Activated naive CD4-positive, alpha-beta T cell treated with anti-CD3 and anti-CD28 coated beads, Interleukin-2, amount 10 ng/mL, durations not matched to agents 7 days and 5 days (primary cell): ENCODE measurements at places on chromosomes 13 and 19.

- no peak overlapping the region for H3K27ac ChIP-seq
- no peak overlapping the region for H3K4me3 ChIP-seq
- peak; percentile 17 for DNase-seq
Observed at GRCh38 chr19:46388311-46389095, 24.9 kb downstream of the CCDC8 start.

DNA sequence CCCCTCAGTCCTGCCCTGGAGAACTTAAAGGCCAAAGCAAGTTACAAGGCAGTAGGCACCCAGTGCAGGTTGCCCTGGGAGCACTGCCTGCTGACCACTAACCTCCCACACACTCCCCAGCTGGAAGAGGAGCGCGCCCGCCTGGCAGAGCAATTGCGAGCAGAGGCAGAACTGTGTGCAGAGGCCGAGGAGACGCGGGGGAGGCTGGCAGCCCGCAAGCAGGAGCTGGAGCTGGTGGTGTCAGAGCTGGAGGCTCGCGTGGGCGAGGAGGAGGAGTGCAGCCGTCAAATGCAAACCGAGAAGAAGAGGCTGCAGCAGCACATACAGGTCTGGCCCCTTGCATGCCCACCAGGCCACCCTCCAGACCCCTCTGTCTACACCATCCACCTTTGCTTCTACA, 61.1 kb downstream of the KCNC3 start:
- no peaks in the 10 kb centered on the region for H3K36me3 ChIP-seq
- DNase-seq = no peak
- H3K27me3 ChIP-seq = peaks cover 23% of the 10 kb centered on the region
- H3K27ac ChIP-seq = no peak overlapping the region
- no peaks in the 10 kb centered on the region for H3K4me1 ChIP-seq

DNA sequence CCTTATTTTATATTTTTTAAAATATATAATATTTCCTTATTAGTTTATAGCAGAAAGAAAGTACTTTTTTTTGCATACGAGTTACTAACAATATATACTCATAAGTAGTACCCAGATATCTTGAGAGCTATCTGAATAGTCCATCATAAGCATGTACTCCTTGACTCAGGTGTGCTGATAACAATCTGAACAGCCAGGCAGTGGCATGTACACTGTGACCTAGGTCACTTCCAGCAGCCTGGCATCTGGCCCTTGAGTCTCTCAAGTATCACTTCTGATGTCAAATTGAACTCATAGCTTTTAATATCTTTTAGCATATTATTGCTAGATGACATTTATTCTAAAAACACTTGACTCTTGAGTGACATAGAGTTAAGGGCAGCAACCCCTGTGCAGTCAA, 1576.7 kb downstream of the SLITRK1 start:
- no peaks in the 10 kb centered on the region for H3K27me3 ChIP-seq
- H3K4me1 ChIP-seq = no peaks in the 10 kb centered on the region
- H3K4me3 ChIP-seq = no peak overlapping the region
- DNase-seq = no peak

DNA sequence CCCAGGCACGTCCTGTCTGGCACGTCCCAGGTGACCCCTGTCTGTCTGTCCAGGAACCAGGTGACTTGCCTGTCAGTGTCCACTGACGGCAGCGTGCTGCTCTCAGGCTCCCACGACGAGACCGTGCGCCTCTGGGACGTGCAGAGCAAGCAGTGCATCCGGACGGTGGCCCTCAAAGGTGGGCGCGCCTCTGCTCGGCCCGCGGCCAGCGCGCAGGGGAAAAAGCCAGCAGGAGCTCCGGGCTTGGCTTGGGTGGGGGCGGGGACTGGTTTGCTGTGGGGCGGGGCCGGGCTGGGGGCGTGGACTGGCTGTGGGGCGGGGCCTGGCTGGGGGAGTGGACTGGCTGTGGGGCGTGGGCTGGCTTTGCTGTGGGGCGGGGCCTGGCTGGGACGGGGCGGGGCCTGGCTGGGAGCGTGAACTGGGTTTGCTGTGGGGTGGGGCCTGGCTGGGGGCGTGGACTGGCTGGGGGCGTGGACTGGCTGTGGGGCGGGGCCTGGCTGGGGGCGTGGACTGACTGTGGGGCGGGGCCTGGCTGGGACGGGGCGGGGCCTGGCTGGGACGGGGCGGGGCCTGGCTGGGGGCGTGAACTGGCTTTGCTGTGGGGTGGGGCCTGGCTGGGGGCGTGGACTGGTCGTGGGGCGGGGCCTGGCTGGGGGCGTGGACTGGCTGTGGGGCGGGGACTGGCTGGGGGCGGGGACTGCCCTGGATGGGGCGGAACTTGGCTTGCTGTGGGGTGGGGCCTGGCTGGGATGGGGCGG, 7.2 kb downstream of the WDR18 start:
- H3K4me1 ChIP-seq = peaks cover 7% of the 10 kb centered on the region
- DNase-seq = peak; percentile 63
- no peak overlapping the region for H3K4me3 ChIP-seq
- H3K27ac ChIP-seq = no peak overlapping the region
- H3K27me3 ChIP-seq = peaks cover 9% of the 10 kb centered on the region

DNA sequence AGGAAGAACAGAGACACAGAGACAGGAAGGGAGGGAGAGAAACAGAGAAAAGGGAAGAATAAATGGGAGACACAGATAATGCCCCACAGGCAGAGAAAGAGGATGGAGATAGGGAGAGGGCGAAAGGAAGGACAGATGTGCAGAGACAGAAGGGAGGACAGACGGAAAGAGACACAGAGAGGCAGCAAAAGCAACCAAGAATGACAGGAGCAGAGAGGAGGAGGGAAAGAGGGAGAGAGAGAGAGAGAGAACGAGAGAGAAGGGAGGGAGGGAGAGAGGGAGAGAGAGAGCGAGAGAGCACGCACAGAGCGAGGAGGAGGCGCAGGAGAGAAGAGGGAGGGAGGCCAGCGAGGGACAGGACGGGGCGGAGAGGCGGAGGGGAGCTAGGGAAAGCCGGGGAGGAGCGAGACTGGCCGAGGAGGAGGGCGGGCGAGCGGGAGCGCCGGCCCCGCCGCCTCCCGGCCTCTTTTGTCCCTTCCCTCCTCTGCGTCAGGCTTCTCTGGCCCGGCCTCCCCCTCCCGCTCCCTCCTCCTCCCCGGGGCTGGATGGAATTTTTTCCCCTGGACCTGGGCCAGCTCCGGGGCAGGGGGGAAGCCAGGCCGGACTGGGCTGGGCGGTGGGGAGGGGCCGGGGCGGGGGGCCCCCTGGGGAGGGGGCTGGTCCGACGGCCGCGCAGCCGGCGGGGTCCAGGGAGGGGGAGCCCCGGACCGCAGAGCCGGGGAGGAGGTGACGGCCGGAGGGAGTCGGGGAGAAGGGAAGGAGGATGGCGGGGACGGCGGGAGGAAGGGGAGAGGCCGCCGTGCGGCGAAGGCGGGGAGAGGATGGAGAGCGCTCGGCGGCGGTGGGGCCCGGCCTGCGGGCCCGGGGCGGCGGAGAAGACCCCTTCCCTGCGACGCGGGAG, 4.2 kb upstream of the SPACA6 start:
- H3K4me1 ChIP-seq = peaks cover 15% of the 10 kb centered on the region
- peak overlapping the region; percentile 56 for H3K4me3 ChIP-seq
- H3K27me3 ChIP-seq = peaks cover 38% of the 10 kb centered on the region
- peak; percentile 25 for DNase-seq

DNA sequence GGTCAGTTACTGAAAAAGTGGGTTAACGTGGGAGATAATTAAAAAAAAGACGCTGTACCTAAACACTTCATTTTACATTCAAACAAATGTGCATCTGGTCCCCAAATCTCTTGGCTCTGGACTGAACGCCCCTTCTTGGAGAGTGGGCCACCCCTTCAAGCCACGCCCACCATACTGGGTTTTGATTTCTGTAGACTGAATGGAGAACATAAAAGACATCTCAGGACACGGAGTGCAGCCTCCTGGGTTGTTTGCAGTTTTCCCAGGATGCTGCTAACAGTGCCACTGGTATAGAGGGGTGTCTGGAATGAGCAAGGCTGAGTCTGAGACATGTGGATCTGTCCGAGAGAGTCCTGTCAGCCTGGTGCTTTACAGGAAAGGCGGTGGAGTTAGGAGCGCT, 10.6 kb downstream of the TFDP1 start:
- DNase-seq = no peak
- no peaks in the 10 kb centered on the region for H3K27me3 ChIP-seq
- H3K36me3 ChIP-seq = peaks cover 67% of the 10 kb centered on the region
- no peak overlapping the region for H3K27ac ChIP-seq
- H3K4me1 ChIP-seq = peaks cover 6% of the 10 kb centered on the region

GRCh38 chr13:21516805-21517204, 57.7 kb upstream of the ZDHHC20 start:
- H3K4me3 ChIP-seq = no peak overlapping the region
- peaks cover 19% of the 10 kb centered on the region for H3K36me3 ChIP-seq
- no peaks in the 10 kb centered on the region for H3K27me3 ChIP-seq
- no peak for DNase-seq
- H3K27ac ChIP-seq = no peak overlapping the region

GRCh38 chr13:91126806-91127205, 220.7 kb upstream of the MIR17HG start:
- no peaks in the 10 kb centered on the region for H3K27me3 ChIP-seq
- no peak overlapping the region for H3K4me3 ChIP-seq
- no peak overlapping the region for H3K27ac ChIP-seq
- no peaks in the 10 kb centered on the region for H3K36me3 ChIP-seq

DNA sequence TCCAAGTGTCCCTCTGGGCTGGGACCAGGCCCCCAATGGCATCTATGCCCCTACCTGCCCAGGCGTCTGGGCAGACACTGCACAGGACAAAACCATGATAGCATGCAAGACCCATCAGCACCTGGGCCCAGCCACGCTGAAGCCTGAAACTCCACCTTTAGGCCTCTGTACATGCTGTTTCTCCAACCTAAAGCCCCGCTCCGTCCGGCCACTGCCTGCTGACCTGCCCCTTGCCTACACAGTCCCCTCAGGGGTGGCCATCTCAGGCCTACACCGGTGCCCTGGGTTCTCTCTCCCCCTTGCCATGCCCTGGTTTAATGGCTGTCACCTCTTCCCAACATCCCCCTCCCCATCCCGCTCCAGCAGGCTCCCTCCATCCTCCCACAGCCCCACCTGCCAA, 15.3 kb downstream of the GJA3 start:
- H3K4me1 ChIP-seq = no peaks in the 10 kb centered on the region
- peaks cover 77% of the 10 kb centered on the region for H3K27me3 ChIP-seq
- H3K36me3 ChIP-seq = no peaks in the 10 kb centered on the region

- H3K27me3 ChIP-seq = peaks cover 19% of the 10 kb centered on the region
- no peak for DNase-seq
- H3K4me1 ChIP-seq = peaks cover 7% of the 10 kb centered on the region
Observed at GRCh38 chr13:101455863-101456262, 3.4 kb downstream of the ITGBL1 start.

DNA sequence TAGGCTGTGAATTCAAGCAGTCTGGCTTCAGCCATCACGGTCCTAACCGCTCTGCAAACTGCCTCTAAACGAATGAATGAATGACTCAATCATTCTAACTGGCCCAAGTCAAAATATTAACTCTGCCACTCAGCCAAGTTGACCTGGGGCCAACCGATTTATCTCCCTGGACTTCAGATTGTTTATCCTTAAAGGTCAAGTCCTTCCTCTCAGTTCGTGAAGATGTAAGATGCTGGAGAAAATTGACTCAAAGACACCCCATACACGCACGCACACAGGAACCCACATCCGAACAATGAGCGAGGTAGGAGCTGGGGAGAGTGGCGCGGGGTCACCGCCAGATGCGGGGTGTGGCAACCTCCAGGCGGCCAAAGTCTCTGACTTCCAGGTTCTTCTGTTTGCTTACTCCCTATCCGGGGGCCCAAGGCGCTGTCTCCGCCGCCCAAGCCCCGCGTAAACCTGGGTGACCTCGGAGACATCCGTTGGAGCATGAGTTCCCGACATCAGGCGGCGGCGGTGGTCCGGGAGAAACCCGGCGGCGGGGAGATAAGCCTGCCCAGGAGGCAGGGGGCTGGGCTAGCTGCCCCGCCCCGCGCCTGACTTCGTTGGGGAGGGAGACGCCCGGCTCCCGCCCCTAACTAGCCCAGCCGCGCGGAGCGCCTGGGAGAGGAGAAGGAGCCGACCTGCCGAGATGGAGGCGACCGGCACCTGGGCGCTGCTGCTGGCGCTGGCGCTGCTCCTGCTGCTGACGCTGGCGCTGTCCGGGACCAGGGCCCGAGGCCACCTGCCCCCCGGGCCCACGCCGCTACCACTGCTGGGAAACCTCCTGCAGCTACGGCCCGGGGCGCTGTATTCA, at the start of gene CYP2S1:
Gene CYP2S1, plus strand, starts transcription at position 646 of the 856 bp plus-strand sequence. Its CDS starts 46 bp downstream, at position 692.
- H3K36me3 ChIP-seq = no peaks in the 10 kb centered on the region
- peak within 1 kb of the TSS; percentile 64 for H3K4me3 ChIP-seq
- peak; percentile 55 for DNase-seq
- no peak within 1 kb of the TSS for H3K27ac ChIP-seq

- H3K27me3 ChIP-seq = no peaks in the 10 kb centered on the region
- H3K4me1 ChIP-seq = no peaks in the 10 kb centered on the region
- H3K4me3 ChIP-seq = no peak overlapping the region
- no peak for DNase-seq
Observed at GRCh38 chr13:111665691-111666095, 345.3 kb downstream of the TEX29 start.

GRCh38 chr19:38734426-38735256, 9.6 kb downstream of the CAPN12 start:
- peak overlapping the region; percentile 74 for H3K4me3 ChIP-seq
- peaks cover 44% of the 10 kb centered on the region for H3K27me3 ChIP-seq
- H3K36me3 ChIP-seq = peaks cover 23% of the 10 kb centered on the region
- peaks cover 63% of the 10 kb centered on the region for H3K4me1 ChIP-seq
- H3K27ac ChIP-seq = peak overlapping the region; percentile 91

GRCh38 chr19:31450696-31451095, 101.5 kb upstream of the TSHZ3 start:
- no peaks in the 10 kb centered on the region for H3K27me3 ChIP-seq
- no peak overlapping the region for H3K27ac ChIP-seq
- no peak for DNase-seq
- no peaks in the 10 kb centered on the region for H3K4me1 ChIP-seq
- no peak overlapping the region for H3K4me3 ChIP-seq
- H3K36me3 ChIP-seq = no peaks in the 10 kb centered on the region

DNA sequence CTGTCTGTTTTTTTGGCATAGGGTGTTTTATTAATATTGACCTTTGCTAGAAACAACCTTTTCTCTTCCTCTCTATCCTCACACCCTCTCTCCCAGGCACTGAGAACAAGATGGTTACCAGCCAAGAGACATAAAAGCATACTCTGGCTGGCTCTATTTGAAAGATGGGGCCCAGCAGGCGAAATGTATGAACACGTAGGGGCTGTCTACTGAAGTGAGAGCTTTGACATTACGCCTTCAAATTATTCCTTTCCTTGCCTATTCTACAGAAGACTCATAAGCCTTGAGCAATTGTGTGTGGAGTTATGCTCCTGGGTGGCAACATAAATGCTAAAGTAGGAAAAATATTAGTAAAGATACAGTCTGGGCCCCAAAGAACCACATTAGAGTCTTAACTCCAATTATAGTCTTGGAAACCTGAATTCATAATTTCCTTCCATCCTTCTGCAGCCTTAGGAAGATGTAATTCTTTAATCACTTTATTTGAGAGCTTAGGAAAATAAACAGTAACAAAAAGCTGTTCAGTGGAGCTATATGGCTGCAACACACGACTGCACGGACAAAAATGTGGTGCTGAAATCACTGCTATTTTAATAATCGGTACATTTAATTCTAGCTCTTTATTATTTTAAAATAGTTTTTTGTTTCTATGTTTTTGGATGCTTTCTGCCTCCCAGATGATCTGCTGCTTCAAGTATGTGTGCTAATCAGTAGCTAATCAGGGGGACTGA, 122.3 kb upstream of the RNF113B start:
- no peaks in the 10 kb centered on the region for H3K4me1 ChIP-seq
- no peak for DNase-seq
- H3K27me3 ChIP-seq = peaks cover 4% of the 10 kb centered on the region
- H3K4me3 ChIP-seq = no peak overlapping the region

GRCh38 chr13:81139987-81140386, 799.1 kb upstream of the SPRY2 start:
- H3K27me3 ChIP-seq = no peaks in the 10 kb centered on the region
- DNase-seq = no peak
- no peaks in the 10 kb centered on the region for H3K4me1 ChIP-seq
- H3K4me3 ChIP-seq = no peak overlapping the region
- no peak overlapping the region for H3K27ac ChIP-seq
- no peaks in the 10 kb centered on the region for H3K36me3 ChIP-seq
